ENCODE measurements at places on chromosomes 6 and 20. TPM values are rescaled to one million over a fixed set of nuclear protein-coding genes. Genes with fewer than 3 reads are reported as not detected.

Gene KCNK15
- 0.32 TPM for total RNA-seq

Gene RIMS4
- 1.6 TPM for total RNA-seq

Gene NOX3
- not detected for total RNA-seq

Gene HMGCLL1
- 0.14 TPM for total RNA-seq

Gene PACSIN1
- total RNA-seq = not detected

Gene SIRPB1
- total RNA-seq = 0.17 TPM

Gene CLPSL2
- total RNA-seq = 2.0 TPM

Gene WFDC10B
- not detected for total RNA-seq

Gene LGSN
- 2.3 TPM for total RNA-seq

Gene HLA-DOB
- total RNA-seq = not detected

Gene PLAGL2
- total RNA-seq = 13.9 TPM

Gene SRMS
- not detected for total RNA-seq

Gene PRND
- total RNA-seq = not detected

Gene C20orf141
- 0.46 TPM for total RNA-seq

Gene FOXF2
- total RNA-seq = 21.7 TPM

Gene TOX2
- total RNA-seq = 8.5 TPM

Gene GPR63
- total RNA-seq = 0.32 TPM

Gene PKHD1
- not detected for total RNA-seq

Gene CDSN
- total RNA-seq = not detected

Gene FAM83C
- 0.08 TPM for total RNA-seq

Gene ATP6V1G2
- total RNA-seq = 0.72 TPM

Gene NOTCH4
- 0.74 TPM for total RNA-seq

Gene LRRC1
- 5.8 TPM for total RNA-seq

Gene COL21A1
- total RNA-seq = 0.76 TPM

Gene CST3
- 398 TPM for total RNA-seq

Gene TMC2
- total RNA-seq = not detected

Gene KCNQ5
- total RNA-seq = 1.4 TPM

Gene TREM2
- total RNA-seq = not detected

Gene TXNDC5
- 150 TPM for total RNA-seq

Gene KCNK16
- total RNA-seq = not detected

Gene SAMD5
- total RNA-seq = 0.48 TPM

Gene RAET1E
- total RNA-seq = 3.8 TPM

Gene OR12D3
- total RNA-seq = not detected

Gene FHL5
- not detected for total RNA-seq

Gene PRRT1
- 0.41 TPM for total RNA-seq

All from A549 treated with GW870086 at 1 μM for 4 hours (cell line).